ENCODE measurements at places on chromosomes 7 and 10.

- DNase-seq: no peak
Measured at GRCh38 chr7:12737373-12737772, 49.9 kb downstream of the ARL4A start.

GRCh38 chr10:44805466-44806210 is 105.5 kb upstream of the TMEM72 start:
- DNase-seq: no peak

DNA sequence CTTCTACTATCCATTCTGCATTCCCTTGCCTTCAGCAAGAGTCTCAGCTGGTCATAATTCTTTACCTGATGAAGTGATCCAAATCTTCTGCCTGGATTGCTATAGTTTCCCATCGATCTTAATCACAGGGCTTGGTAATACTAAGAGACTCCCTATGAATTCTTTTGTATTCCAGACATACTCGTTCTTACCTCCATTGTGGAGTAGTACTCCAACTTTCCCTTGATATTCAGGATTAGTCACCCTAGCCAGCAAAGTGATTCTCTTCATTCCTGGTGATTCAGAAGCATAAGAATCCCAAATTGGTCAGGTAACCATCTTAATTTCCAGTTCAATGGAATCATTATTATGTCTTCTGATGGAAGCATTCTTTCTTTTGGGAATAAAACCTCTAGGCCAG is 96.7 kb downstream of the TWIST1 start:
- DNase-seq: no peak

DNA sequence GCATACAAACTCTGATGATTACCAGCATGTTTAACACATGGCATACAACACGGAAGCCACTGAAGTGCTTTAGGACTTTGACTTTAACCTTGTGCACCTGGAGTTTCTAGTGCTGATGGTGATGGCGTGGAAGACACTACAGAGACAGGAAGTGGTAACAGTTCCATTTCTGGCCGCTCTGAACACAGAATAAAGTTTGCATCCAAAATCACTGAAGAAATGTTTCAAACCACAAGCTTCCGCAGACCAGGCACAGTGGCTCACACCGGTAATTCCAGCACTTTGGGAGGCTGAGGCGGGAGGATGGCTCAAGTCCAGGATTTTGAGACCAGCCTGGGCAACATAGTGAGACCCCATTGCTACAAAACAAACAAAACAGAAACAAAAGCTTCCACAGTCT is 40.3 kb upstream of the TNPO3 start:
- no peak for DNase-seq

GRCh38 chr10:124648131-124648475 is 96.1 kb downstream of the FAM53B start:
- no peak for DNase-seq

- no peak for DNase-seq
Measured at GRCh38 chr7:156656598-156656997, 16.0 kb downstream of the RNF32 start.

DNA sequence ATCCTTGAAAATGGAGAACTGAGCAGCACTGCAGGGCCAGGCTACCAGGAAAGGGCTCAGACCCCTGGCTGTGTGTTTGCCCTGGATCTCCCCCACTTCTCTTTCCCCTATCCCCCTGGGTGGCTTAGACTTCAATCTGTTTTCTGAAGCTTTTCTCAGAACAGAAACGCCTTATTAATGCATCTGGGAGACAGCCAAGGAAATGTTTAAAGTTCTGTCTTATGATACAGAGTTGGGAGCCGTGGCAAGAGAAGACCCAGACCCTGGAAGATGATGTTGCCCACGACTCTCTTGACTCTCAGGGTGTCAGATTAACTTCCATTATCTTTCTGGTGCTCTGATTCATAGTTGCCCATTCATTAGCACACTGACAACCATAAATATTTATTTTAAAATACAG is 107.1 kb downstream of the EBLN1 start:
- no peak for DNase-seq

DNA sequence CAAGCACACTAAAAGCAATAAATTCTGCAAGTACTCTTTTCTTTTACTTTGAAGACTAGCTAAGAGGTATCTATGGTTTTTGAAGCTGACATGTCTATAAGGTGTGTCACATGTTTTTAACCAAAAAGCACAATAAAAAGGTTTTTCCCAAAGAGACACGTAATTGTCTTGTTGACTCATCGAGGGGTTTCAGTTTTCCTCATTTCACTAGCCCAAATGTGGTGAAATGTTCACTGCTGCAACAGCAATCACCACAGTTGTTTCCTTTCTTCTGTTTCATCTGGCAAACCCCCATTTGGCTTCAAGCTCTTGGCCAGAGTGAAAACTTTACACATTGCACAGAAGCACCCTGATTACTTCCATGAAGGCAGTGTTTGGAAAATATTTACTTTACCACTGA is 3.8 kb upstream of the HOXA4 start:
- DNase-seq: peak; percentile 24

DNA sequence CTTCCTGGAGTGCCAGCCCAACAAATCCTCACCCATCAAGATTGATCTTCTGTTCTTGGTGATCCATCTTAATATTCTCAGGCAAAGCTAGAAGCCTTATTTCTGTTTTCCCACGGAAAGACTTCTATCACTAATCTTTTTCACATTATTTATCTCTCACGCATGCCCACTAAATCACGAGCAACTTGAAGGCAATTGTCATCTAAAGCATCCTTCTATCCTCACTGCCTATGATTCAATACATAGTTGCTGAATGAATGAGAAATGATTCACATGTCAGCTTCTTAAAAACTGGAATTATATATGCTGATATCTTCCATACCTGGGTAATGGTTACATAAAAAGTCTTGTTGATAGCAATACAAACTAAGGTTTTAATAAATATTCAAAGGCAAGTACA is 12.6 kb upstream of the COL1A2 start:
- DNase-seq: no peak

DNA sequence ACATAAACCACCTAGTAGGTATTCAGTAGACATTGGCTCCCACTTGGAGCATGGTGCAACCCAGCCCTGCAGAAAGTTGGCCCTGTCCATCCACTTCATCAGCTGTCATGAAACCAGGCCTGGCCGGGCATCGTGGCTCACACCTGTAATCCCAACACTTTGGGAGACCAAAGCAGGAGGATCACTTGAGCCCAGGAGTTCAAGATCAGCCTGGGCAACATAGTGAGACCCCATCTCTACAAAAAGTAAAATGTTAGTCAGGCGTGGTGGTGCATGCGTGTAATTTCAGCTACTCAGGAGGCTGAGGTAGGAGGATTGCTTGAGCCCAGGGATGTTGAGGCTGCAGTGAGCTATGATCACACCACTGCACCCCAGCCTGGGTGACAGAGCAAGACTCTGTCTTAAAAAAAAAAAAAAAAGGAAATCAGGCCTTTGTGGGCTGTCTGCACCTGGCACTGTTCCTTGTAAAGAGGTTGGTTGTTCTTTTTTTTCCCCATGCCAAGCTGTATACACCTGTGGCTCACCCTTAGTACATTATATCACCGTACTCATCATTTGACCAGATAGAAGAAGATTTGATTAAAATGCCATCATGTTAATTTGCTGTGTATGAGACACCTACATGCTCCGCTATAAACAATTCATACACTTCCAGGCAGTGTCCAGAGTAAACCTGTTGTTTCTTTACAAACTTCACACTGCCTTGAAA is 45.4 kb upstream of the GRID1 start:
- DNase-seq: no peak

DNA sequence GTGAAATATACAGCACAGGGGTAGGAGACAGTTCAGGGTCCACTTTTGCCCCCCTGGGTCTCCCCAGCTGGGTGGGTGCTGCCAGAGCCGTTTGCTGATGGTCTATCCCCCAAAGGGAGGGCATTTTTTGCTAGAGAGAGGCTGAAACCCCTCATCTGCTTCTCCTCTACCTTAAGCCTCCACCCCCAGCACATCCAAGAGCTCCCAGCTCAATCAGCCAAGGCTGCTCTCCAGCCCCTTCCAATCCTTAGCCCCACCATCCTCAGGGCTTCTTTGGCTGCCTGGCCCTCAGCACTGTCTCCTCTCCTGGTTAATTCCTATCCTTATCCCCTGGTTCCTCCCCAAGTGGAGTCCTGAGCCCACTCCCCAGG is 153.1 kb downstream of the AOAH start:
- DNase-seq: no peak

- peak; percentile 72 for DNase-seq
Measured at GRCh38 chr10:60827791-60828488, 49.7 kb downstream of the CDK1 start.

GRCh38 chr7:55360486-55360885 is 4.7 kb upstream of the LANCL2 start:
- no peak for DNase-seq

DNA sequence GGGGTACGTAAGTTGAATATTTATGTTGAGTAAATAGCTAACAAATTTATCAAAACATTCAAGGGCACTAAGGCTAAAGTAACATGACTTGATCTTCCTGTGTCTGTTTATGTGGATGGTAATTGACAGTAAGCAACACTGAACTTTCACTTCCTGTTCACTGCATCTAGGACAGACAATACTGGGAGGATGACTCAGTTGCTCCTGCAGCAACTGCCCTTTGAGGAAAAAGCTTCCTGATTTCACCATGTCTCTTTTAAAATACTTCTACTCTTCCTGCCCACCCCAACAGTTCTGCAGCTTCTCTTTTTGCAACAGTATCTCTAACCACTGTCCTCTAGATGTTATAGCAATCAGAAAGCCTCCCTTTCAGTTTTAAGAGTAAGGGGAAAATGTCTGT is 76.6 kb upstream of the HGF start:
- peak; percentile 90 for DNase-seq

DNA sequence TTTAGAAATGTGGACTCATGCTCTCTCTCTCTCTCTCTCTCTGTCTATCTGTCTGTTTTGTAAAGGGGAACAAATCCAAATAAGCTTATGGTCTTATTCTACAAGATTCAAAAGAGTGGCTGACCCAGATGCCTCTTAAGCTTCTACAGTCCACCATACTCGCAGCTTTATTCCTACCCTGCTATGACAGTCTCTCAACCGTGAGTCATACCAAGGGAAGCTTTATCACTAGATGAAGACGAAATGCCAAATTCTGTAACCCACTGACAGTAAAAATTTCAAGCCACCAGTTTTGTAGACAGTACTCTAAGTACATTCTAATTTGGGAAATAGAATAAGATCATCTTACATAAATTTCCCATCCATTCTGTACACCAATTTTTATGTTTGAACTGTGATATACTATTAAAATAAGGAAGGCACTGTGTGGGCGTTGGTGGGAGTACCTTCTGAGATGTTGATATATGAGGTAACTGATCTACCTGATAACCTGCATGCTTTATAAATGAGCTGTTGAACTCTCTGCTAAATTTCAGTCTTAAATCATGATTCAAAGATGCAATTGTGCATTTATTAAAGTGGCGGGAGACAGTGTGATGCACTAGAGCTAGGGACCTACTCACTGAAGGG is 153.2 kb downstream of the KLF6 start:
- no peak for DNase-seq

DNA sequence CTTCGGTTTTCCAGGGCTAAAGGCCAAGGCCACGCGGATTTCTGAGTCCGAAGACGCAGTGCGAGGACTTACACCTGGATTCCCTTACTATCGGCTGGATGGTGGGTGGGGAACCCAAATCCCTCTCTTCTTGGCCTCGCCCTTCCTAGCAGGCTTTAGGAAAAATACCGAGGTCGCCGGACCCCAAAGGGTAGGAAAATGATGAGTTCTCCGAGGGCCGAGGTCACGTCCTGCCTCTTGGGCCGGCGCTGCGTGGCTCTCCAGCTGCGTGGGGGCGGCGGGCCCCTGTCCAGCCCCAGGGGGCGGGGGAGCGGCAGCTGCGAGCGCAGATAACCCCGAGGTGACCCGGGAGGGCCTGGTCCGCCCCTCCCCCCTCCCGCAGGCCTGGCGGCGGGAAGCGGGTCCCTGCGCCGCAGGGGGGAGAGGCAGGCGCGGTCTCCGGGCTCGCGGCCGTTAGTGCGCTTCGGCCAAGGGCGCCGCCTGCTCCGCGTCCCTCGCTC is 805 bp upstream of the HMX3 start:
- no peak for DNase-seq

DNA sequence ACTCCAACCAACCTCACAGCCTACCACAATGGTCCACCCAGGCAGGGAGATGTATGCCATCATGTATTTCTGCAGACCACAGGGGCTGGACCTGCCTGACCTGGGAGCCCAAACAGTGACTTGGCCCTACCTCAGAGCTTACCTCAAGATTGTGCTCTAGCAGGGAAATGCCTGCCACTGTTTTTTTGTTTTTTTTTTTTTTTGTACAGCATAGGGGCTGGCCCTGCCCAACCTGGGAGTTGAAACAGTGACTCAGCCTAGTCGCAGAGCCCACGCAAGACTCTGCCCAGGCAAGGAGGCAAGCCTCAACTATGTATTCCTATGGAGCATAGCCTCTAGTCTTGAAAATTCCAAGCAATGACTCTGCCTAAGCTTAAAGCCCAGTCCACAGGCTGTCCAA is 39.3 kb upstream of the CDK6 start:
- no peak for DNase-seq

DNA sequence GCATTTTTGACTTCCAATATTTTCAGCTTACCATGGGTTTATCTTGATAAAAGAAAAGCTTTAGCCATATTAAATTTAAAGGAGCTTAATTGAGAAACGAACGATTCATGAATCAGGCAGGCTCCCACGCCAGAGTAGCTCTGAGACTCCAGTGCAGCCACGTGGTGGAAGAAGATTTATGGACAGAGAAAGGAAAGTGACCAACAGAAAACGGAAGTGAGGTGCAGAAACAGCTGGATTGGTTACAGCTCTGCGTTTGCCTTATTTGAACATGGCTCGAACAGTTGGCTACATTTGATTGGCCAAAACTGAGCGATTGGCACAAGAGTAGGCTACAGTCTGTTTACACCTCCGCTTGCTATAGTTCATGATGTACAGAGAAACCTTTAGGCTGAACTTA is 395.4 kb downstream of the GATA3 start:
- DNase-seq: no peak

GRCh38 chr10:25600651-25601050 is 333.4 kb upstream of the MYO3A start:
- no peak for DNase-seq

DNA sequence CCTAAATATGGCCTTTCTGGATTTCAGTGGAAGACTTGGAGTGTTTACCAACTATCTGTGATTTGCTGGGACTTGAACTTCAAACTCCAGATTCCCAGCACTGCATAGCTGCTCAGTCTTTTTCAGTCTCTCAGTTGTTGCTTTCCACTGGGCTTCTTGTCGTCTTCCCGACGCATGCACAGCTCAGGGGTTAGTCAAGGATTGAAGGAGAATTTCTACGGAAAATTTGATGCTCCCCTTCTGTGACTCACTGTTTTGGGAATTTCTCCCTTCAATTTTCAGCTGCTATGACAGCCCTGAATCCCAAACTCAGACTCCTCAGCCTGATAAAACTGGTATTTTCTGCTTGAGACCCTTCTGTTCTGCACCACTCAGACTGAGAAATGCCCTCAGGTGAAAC is 91.7 kb downstream of the CYP26A1 start:
- no peak for DNase-seq

DNA sequence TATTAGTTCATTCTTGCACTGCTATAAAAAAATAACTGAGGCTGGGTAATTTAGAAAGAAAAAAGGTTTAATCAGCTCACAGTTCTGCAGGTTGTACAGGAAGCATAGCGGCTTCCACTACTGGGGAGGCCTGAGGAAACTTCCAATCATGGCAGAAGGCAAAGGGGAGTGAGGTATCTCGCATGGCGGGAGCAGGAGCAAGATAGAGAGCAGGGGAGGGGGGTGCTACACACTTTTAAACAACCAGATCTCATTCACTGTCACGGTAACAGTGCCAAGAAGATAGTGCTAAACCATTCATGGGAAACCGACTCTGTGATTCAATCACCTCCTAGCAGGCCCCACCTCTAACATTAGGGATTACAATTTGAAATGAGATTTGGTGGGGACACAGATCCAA is 11.6 kb downstream of the ADAMTS14 start:
- no peak for DNase-seq

GRCh38 chr7:102967798-102968197 is 55.0 kb downstream of the LRRC17 start:
- DNase-seq: no peak

Measured in KBM-7 (cell line).